Cardiac muscle cell (in vitro differentiated cells and primary cell): ENCODE measurements at places on chromosomes 6 and 20.
A peak's percentile ranks its signal among the peaks of the same experiment; 100 is the strongest.

DNA sequence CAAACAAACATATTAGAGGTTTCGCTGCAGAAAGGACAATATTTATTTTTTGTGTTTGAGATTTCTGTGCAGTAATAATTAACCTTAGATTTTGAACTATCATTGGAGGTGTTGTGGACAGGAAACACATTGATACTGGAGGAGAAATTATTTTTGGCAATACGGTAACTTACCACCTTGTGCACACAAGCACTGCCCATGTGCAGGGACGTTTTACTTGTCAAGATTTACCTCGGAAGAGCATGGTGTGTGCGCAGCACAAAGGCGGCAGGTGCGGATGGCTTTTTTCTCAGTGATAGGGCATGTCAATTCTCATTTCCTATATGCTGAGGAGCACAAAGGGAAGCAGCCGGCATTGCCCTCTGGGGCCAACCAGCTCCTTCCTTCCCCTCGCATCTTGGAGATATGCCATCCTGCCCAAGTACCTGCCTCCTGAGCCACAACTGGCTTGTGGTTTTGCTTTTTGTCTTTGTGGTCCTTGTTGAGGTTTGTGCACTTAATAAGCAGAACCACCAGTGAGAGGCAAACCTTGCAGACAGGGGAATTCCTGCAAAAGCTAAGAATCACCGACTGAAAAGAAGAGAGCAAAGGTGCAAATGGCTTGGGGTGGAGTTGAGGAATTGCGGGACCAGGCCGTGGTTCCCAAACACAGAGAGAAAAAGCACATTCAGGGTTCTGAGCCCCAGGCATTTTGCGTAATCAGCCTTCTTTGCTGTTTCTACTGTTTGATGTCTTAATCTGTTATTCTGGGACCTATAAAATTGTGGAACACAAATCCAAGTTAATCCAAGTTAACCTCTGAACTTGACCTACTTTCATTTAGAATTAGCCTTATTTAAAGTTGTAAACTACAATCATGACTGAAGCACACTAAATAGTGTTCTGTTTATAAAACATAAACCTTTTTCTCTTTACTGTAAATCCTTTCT lies 21.9 kb downstream of the SAMD5 start:
- DNase-seq = no peak

DNA sequence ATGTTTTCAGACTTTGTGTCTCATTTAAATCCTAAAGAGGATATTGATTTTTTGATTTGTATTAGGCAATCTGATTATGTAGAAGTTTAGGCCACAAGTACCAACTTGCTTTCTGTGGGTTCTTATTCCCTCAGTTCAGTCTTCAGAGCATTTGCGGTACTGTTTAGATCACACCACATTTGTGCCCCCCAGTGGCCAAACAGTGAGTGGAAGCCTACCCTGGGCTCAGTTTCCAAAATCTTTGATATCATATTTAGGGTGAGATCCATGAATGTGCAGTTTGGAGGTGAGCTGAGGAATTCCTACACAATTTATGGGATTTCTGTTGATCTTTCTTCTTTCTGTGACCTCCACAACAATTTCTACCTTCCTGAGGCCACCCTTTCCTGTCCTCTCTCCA lies 92.3 kb upstream of the FUT9 start:
- no peak for DNase-seq

DNA sequence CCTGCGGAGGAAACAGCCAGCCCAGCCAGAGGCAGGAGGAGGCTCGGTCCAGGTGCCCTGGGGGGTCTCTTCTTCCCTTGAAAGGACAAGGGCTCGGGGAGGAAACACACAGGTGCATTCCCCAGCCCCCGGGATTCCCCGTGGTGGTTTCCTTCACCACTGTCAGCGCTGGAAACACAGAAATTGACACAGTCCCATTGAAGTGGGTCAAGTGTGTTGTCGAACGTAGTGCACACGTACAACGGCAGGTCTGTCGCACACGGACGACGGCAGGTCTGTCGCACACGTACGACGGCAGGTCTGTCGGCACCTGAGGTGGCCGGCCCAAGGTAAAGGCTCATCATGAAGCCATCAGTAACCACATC lies 80.9 kb downstream of the DLL1 start:
- DNase-seq = no peak

- DNase-seq = no peak
Observed at GRCh38 chr6:45416700-45417099, 39.0 kb upstream of the SUPT3H start.

DNA sequence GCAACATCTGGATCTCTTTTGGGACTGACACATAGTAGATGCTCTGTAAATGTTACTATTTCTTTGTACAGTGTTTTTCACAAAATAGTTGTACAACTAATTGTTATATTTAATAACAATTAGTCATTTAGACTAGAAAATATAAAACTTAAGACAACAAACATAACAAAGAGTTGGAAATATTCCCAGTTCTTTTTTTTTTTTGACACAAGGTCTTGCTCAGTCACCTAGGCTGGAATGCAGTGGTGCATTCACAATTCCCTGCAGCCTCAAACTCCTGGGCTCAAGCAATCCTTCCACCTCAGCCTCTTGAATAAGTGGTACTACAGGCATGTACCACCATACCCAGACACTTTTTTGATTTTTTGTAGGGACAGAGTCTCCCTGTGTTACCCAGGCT lies 105.8 kb downstream of the UTRN start:
- DNase-seq = no peak

DNA sequence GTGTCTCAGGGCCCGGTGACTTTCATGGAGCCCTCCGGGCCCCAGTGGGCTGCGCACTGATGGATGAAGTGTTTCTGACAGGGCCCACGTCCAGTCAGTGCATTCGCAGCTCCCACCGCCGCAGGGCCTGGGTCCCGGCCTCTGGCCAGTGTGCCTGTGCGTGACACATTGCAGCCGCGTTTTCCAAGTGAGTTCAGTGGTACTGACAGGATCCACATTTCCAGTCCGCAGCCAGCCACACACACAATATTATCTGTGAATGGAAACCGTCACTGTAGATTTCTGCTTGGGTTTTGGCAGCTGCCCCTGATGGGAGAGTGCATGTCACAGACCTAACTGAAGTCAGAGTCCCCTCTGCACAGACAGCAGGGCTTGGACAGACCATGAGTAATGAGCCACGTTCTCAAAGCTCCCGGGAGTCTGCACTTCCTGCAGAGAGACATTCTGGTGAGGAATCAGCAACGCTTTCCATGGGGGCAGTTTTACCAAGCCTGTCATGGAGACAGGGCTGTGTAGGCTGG lies 171.4 kb downstream of the MYLK4 start:
- DNase-seq = peak; percentile 26

- DNase-seq = no peak
Observed at GRCh38 chr6:82025271-82025670, 222.3 kb downstream of the IBTK start.

DNA sequence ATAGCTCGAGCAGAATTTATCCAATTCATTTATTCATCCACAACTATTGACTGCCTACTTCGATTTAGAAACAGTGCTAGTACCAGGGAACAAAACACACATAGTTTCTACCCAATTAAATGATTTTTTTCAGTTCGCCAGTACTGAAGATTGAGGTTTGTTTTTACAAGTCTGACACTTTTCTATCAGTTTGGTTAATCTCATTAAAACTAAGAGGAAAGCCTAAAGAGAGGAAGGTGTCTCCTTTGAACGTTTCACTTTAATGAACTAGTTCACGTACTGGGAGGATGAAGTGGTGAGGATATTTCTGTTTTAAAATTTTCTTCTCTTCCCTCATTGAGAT lies 570 bp upstream of the ANKS1A start:
- no peak for DNase-seq

DNA sequence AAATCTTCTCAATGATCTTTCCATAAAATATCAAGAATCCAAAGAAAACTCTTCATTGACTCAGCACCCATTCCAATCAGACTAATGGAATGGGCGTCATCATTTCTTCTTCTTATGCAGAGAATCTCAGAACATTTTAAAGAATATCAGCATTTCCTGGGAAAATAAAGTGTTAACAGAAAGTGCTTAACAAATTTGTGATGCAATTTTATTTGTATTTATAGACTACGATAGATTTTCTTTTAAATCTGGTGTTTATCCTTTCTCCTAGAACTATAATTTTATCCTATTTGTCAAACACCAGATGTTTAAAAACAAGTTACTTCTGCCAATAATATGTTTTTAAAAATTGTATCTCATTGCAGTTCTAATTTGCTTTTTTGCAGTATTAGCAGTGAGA lies 330.7 kb downstream of the COL12A1 start:
- DNase-seq = no peak

DNA sequence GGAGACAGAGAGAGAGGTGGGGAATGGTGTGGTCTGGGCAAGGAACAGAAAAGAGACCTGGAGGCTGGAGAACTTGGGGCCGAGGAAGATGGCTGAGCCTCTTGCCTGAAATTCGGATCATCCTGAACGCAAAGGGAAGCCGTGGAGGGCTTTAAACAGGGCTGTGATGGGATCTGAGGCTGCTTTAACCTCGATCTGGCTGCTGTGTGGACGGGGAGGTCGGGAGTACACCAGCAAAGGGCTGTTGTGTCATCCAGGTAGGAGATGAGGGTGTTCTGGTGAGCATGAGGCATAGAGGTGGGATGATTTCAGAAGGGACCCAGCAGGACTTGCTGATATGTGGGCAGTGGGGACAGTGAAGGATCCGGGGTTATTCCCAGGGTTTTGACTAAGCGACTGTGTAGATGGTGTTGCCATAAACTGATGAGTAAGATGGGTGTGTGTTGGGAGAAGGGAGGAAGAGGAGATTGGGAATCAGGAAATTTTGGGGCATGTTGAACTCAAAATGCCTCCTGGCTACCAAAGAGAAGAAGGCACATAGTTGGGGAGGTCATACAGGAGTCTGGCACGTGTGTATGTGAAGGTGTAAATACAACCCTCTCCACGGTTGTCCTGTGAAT lies 158.5 kb downstream of the NFATC2 start:
- DNase-seq = no peak

DNA sequence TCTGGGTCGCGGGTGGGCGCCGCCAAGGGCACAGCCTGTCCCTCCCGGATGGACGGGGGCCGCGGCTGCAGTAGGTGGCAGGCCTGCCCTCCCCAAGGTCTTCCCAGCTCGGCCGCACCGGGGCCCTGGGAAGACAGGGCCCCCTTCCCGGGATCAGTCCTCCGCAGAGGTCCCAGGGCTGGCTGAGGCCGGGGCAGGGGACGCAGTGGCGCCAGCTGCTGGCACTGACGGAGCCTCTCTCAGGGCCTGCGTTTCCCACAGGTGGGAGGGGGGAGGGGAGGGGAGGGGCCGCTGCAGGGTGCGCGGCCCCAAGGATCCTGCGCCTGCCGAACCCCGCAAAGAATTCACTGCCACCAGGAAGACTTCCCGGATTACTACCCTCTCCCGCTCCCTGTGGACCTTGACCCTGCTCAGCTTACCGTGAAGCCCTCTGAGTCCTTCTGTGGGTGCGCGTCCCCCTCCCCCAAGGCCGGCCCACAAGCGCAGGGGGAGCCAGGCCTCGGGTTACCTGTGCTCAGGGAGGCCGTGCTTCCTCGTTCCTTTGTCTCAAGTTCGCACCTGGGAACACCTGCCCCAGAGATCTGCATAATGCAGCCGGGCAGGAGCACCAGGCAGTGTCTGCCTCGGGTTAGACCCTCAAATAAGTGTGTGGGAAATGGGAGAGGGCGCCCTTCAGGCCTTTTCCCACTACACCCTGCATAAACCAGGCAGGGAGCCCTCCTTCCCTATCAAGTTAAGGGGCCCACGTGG lies 5.1 kb downstream of the LZTS3 start:
- peak; percentile 64 for DNase-seq

DNA sequence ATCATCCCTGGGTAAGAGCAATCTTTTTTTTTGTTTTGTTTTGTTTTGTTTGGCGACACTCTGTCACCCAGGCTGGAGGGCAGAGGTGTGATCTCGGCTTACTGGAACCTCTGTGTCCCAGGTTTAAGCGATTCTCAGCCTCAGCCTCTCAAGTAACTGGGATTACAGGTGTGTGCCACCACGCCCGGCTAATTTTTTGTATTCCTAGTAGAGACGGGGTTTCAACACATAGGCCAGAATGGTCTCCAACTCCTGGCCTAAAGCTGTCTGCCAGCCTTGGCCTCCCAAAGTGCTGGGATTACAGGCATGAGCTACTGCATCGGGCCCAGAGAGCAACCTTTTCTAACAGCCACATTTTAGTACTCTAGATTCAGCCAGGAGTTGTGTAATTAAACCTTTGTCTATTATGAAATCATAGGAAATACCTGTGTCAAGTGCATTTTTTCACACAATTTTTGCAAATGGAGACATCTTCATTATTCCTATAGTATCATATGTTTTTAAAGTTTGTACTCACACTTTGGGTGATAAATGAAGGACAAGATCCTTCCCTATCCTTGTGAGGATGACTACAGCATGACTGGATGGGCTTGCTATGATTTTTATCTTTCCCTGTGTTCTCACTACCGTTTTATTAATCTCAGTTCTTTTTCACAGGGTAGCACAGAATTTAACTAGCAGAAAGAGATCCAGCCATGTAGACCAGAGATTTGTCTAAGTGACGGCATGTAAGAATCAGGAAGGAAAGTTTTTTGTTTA lies 82.6 kb downstream of the OR2B2 start:
- DNase-seq = no peak

DNA sequence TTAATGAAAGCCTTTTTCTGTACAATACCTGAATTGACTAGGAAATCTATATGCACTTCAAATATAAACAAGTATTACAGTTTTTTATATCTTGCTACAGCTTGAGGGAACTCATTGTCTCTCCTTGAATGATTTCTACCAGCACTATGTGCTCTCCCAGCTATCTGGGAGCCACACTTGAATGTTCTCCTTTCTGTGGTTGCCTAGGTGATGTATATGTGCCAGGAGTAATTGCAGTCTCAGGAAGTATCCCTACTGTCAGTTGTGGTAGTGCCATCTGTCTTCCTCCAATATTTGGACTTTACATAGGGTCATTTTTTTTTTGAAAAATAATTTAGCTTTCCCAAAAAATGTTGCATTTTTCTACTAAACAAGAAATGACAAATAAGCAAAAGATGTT lies 288.0 kb upstream of the PLCB4 start:
- no peak for DNase-seq

- no peak for DNase-seq
Observed at GRCh38 chr6:161963634-161964234, 689.9 kb upstream of the AGPAT4 start.

GRCh38 chr6:34457382-34457741 lies 8.5 kb upstream of the PACSIN1 start:
- no peak for DNase-seq

DNA sequence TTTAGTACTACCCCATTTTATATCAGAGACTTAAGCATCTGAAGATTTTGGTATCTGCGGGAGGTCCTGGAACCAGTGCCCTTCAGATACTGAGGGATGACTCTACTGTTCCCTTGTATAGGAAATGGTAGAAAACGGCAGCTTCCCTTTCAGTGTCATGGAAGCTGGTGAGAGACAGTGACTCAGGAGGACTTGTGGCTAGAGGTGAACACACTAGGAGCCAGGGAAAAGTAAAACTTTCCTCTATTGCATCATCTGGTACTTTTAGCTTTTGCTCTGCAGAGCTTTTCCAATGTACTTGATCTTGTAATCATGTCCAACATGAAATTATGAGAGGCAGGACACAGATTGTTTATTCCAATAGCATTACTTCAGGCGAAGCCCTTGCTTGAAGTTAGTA lies 45.0 kb downstream of the RNF144B start:
- DNase-seq = no peak
